Activated T-helper 1 cell treated with anti-CD3 and anti-CD28 coated beads, Interleukin-12 subunit alpha, Interleukin-12 subunit beta, Interleukin-2, Interleukin-4 antibody, amounts not matched to agents 30 ng/mL and 10 ng/mL and 1 ng/mL, durations not matched to agents 14 hours and 24 hours and 36 hours (primary cell): ENCODE measurements at places on chromosomes 16 and 17.

- DNase-seq = no peak
These were observed 347.0 kb downstream of the WWOX start for GRCh38 chr16:78446486-78446885.

DNA sequence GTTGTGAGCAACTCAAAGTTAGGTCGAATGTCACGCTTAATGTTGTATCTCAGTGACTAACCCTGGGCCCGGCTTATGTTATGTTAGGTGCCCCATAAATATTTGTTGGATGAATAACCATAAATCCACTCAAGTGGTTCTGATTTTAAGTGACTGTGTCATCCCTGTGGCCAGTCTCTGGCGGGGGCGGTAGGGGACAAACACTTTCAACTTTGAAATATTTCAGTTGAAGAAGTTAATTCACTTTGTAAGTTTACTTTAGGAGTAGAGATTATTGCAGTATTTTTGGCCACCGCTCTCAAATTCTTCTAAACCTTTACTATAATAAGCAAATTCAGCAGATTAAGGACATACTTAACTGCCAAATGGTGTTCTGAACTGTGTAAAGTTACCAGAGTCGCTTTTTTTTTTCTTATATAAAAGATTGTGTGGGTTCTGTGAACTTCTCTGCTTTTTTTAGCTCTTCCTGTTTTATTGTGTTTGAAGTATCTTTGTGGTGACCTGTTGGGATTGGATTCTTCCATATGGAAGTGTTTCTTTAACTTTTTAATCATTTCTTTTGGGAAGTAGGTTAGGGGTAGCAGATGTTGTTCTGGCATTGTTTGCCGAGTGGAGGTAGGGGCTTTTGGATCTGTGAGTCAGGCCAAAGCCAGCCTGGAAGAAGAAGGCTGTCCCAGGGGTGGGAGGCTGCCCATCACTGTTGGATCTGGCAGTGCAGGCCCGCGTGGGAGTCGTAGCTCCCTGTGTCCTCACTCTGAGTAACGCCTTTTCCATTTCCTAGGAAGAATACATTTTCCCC, 61.4 kb upstream of the TBX2 start:
- no peak for DNase-seq

DNA sequence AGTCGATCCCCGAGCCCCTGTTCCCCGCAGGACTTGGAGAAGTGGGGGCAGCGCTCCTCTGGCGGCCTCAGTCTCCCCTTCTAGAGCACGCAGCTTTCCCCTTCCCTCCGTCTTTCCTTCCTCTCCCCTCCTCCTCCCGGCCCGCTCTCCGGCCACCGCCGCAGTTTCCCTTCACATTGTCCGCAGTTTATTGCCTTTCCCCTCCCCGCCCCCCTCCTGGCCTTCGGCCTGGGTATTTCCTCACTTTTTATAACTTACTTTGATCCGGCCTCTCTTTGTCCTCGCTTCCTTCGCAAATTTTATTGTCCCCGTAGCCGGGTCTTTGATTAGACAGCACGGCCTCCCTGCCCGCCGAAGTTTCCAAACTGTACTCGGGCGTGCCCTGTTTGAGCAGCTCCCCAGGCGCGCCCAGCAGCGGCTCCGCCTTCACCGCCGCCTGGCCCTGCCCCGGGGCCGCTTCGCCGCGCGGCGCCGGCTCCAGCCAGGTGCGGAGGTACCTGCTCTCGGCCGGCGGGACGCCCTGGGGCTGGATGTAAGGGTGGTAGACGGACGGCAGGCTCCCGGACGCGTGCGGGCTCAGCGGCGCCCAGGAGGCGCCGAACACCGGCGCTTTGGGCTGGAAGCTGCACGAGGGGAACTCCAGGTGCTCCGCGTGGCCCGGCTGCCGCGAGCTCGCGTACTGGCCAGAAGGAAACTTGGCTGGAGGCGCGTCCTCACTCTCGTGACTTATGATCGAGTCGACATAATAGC, 488 bp downstream of the HOXB9 start:
- DNase-seq = no peak

DNA sequence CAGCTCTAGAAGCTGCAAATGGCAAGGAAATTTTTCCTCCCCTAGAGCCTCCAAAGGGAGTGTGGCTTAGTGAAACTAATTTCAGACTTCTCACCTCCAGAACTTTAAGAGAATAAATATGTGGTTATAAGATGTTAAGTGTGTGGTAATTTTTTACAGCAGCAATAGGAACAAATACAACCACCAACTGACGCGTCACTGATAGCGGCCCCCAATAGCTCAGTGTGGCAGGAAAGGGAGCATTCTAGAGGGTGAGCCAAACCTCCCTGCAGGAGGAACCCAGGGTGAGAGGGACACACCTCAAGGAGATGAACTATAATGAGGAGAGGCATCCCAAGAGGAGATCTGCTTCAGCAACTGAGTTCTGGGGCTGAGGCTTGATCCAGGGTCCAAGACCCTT, 4.0 kb downstream of the CCL4 start:
- DNase-seq = no peak

DNA sequence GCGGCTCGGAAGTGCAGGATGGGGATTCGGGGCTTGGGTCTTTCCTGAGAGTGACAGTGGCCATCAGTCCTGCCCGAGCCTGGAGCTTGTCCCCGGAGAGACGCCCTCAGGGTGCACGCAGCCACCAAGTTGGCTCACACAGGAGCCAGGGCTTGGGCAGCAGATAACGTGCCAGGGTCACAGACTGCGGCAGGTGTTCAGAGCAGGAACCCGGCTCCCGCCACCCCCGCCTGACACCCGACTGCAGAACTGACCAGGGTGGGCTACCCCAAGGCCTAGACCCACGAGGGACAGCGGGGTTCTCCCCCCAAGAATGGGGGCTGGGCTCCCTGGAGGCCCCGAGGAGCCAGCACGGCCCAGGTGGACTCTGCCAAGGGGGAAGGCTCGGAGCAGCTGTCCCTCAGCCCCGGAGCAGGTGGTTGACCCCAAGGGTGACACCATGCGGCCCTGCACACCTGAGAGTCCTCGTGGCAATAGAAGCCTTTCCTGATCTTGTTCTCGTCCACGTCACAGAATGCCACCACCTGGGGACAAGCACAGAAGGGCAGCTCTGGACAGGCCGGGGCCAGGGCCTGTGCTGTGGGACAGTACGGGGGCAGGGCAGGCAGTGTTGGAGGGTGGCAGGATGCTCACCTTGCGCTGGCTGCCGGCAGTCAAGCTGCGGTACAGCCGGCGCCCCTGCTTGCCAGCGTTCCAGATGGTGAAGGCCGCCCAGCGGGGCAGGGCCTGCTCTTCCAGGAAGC, 117.1 kb upstream of the ZNF750 start:
- no peak for DNase-seq

- DNase-seq = no peak
These were observed 5.1 kb downstream of the PRSS21 start for GRCh38 chr16:2822158-2822495.

GRCh38 chr17:62876063-62876462, 67.9 kb upstream of the MARCHF10 start:
- no peak for DNase-seq

DNA sequence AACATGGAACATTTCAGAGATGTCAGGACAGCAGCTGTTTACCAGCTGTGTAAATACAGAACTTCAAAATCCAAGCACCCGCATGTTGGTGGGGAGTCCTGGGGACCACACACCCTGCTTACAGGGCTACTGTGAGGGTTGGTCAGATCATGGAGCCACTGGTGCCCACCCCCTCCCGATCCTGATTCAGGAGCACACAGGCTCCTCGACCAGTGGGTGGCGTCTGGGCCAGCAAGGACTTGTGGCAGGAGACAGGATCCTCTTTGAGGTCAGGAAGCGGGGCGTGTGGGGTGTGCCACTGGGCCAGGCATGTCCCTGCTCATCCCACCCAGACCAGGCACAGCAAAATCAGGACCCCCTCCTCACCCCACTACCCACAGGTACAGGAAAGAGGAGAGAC, 83.6 kb downstream of the SDK2 start:
- no peak for DNase-seq

DNA sequence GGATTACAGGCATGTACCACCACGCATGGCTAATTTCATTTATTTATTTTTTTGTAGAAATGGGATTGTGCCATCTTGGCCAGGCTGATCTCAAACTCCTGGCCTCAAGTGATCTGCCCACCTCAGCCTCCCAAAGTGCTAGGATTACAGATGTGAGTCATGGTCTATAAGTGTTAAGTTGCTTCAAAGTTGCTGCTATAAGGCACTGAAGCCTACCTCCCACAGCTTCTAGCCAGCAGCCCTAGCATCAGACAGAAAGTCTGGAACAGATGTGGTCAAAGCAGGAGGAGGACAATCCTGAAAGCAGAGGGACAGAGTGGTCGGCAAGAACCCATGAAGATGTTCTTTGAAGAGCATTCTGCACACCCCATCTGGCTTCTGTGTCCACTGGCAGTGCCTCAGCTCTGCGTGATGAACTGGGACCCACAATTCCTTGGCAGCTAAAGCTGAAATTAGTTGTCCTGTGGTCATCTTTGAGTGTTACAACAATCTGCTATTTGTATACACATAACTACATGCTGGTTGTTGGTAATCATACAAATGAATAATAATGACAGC, 11.2 kb downstream of the MAP3K14 start:
- no peak for DNase-seq

DNA sequence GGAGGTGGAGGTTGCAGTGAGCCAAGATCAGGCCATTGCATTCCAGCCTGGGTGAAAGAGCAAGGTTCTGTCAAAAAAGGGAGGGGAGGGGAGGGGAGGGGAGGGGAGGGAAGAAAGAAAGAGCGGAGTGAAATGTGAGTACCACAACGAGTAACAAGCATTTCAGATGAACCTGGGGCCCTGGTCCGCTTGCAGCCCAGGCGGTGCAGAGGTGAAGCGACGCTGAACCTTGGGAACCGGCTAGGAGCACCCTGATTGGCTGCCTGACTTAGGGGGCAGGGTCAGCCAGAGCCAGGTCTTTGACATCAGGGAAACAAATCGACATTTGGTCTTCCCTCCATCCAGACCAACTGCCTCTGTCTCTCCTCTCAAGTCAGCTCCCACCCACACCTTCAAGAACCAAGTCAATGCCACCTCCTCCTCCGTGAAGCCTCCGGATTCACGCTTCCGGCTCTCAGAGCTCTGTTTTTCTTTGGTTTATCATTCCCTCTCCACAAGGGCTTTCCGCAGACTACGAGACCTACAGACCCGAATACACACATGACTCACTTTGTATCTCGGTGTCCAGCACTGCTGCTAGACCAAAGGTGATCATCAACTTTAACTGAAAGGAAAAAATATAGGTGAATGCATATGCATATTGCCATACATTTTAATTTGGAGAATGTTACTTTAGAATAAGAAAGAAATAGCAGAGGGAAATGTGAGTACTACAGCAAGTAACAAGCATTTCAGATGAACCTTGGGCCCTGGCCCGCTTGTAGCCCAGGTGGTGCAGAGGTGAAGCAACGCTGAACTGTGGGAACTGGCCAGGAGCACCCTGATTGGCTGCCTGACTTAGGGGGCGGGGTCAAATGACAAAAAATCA, 19.3 kb downstream of the OR1F1 start:
- DNase-seq = no peak

- DNase-seq = no peak
These were observed 55.7 kb downstream of the GOSR1 start for GRCh38 chr17:30532871-30533270.

GRCh38 chr16:11916524-11917285, 949 bp upstream of the GSPT1 start:
- no peak for DNase-seq

DNA sequence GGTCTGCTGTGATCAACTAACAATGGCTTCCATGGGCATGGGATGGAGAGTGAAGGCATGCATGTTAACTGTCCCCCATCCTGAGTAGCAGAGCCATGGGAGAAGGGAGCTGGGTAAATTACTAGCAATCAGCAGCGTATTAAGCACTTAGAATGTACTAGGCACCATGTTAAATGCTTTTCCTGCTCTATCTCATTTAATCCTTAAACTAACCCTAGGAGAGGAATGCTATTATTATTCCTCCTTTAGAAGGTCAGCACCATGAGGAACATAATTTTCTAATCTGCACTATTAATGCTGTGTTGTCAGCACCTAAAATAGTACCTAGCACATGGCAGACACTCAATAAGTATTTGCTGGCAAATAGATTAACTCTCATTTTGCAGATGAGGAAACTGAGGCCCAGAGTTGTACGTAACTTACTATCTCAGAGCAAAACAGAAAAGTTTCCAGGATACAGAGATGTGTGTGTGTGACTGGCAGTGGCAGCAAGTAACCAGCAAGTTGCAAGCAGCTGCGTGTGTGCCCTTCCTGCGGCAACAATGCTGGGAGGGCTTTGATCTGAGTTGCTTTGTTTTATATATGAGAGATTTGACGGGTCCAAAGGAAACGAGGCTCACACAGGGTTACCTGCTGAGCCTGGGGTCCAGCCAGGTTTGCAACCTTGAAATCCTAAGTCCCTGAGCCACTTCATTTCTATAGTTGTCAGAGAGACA, 6.5 kb upstream of the KLHL36 start:
- no peak for DNase-seq

GRCh38 chr17:9465210-9465921, 110.3 kb downstream of the STX8 start:
- no peak for DNase-seq

DNA sequence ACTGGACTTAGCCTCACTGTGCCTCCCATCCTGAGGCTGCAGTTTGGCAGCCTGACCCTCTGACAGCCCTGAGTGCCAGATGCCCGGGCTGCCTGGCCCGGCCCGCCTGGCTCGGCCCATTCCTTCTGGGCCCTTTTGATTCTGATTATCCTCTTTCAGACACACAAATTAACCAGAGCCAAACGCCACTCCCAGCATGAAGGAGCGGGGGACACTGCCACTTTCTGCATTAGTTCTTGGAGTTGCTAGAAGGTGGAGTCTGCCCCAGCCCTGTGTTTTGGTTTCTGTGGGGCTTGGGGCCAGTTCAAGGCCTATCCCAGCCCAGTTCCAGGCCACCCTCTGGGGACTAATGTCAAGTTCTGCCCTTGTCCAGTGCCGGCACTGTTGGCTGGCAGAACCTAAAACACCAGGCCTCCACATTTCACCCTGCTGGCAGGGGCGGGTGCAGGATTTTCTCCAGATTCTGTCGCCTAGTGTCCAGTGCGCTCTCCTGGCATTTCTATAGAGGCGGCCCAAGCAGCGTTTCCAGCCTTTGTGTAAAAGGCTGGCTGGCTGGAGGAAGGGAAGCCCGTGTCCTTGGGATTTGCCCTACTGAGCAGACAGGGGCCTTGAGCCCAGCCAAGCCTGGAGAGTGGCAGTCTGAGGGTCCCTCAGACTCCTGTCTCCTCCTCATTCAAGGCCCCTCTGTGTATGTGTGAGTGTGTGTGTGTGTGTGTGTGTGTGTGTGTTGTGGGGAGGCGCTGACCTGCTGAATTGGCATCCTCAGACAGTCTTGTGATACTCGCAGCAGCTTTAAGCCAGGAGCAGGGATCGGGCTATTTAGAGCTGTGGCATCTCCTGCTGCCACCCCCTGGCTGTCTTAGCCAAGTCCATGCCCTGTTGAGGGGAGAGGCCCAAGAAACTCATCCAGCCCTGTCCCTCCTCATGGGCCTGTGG, 21.4 kb downstream of the PLCD3 start:
- no peak for DNase-seq

DNA sequence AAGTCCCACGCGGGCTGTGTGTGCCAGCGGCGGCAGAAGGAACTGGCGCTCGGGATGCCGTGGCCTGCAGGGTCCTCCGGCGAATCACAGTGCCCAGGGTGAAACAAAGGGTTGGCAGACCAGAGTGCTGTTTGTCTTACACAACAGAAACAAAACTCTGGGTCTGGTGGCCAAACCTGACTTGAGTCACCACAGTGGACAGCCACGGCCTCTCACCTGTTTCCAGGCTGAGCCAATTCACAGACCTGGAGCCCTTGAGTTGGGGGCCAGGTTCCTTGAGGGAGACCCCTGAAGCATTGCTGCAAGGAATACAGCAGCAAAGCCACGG, 2.1 kb upstream of the CHMP6 start:
- no peak for DNase-seq

GRCh38 chr17:49193513-49194296, 16.7 kb downstream of the GNGT2 start:
- peak; percentile 7 for DNase-seq

- DNase-seq = no peak
These were observed 118.1 kb upstream of the CACNG3 start for GRCh38 chr16:24138024-24138423.
